ENCODE measurements at places on chromosomes 5 and 9. TPM values are rescaled to one million over a fixed set of nuclear protein-coding genes. Genes with fewer than 3 reads are reported as not detected.
A peak's percentile ranks its signal among the peaks of the same experiment; 100 is the strongest.

The SKIC3 gene
- 55.8 TPM for total RNA-seq

GRCh38 chr9:115130176-115130575, 12.2 kb upstream of the TNC start:
- DNase-seq: no peak

DNA sequence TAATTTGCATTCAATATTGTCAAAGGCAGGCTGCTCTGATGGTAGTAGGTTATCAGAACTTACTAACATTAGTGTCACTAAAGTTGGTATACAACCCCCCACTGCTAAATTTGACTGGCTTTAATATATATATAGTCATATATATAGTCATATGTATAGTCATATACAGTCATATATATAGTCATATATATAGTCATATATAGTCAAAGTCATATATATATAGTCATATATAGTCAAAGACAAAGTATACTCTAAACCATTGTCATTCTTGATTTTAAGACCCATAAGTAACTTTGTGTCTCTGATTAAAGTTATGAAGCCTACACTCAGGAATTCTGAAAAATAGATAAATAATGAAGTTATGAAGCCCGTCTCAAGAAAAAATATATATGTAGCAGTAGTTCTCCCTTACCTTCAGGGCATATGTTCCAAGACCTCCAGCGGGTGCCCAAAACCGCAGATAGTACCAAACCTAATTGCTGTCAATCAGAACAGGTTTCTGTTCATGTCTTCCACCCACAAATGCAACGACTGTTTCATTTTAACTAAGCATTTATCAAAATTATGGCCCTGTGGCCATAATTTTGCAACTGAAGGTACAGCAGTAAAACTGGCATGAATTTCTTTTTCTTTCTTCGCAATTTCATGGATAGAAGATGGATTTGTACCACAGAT, 40.1 kb downstream of the TRPM6 start:
- DNase-seq: no peak

DNA sequence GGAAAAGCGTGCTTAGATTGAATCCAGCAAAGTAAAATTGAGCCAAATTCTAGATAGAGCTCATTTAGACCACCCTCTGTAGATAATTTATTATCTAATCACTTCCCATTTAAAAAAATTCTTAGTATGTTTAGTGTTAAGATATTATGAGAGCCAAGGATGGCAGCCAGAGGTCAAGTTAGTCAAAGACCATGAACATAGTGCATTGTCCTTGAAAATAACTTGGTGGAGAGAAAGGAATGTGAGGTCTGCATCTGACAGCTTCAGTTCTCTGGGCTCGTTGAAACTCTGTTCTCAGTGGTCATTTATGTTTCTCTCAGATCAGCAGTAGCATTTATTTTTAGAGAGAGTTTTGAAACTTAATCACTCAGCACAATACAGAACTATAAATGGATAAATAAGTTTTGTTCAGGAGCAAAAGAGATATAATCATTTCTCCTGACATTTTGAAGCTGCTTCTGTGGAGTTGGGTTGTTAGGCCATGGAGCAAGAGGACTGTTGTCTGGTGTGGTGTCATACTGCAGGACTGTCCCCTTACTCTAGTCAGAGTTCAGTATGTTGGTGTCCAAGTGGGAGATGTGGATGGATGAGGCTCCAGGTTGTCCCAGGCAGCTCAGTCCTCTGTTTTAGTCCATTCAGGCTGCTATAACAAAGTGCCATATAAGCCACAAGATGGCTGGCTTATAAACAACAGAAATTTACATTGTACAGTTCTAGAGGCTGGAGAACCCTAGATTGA, 337.7 kb downstream of the FBXL7 start:
- no peak for DNase-seq

GRCh38 chr9:125902214-125902613, 155.0 kb downstream of the PBX3 start:
- DNase-seq: no peak

The SPINK13 gene
- not detected for total RNA-seq

DNA sequence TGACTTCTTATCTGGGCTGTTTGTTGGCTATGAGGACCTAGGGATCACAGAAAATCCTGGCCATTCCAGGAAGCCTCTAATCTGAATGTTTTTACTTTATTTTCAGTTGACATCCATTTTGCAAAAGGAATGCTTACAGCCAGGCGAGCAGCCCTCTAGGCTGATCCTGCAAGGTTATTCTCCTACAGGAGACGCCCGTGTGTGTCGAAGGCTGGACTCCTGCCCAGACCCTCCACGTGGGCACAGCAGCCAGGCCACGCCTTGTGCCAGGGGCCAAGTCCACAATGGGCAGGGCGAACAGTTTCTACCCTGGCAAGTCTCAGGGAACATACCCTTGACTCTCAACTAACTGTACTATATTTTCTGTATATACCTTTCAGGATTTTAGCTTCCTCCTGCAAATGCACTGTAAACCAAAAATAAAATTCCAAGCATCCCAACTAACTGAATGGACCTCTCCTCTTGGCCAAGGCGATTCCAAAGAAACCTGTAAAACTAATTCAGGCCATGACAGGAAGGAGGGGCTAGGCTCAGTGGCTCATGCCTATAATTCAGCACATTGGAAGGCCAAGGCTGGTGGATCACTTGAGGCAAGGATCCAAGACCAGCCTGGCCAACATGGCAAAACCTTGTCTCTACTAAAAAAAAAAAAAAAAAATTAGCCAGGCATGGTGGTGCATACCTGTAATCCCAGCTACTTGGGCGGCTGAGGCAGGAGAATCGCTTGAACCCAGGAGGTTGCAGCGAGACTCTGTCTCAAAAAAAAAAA, 5.7 kb downstream of the CMBL start:
- DNase-seq: peak; percentile 84

DNA sequence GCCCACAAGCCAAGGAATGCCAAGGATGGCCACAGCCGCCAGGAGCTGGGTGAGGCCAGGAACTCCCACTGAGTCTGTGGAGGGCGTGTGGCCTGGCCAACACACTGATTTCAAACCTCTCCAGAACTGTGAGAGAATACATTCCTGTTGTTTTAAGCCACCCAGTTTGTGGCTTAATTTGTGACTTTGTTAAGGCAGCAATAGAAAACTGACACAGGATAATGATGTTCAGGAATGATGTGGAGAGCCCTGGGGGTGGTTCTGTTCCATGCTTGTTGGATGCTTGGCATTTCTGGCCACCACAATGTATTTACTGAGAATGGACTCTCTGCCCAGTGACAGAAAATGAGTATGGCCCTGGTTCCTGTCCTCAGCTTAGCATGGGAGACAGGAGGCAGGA, 82.8 kb downstream of the DAP start:
- no peak for DNase-seq

DNA sequence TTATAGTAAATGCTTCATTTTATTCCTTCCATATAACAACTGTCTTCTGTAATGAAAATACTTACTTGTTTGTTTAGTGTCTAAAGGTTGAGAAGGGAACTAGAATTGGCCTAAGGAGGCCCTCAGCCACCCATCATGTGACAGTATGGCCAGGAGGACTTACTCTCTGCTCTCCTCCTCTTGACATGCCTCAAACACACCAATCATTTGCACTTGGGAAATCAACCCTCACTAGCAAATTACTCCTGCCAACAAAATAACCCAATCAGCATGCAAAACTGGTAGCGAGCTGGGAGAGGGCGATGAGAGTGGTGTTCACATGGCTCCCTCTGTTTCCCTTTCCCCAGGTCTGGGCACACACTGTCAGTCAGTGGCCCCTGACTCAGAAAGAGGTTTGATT, 58.6 kb upstream of the MEF2C start:
- no peak for DNase-seq

DNA sequence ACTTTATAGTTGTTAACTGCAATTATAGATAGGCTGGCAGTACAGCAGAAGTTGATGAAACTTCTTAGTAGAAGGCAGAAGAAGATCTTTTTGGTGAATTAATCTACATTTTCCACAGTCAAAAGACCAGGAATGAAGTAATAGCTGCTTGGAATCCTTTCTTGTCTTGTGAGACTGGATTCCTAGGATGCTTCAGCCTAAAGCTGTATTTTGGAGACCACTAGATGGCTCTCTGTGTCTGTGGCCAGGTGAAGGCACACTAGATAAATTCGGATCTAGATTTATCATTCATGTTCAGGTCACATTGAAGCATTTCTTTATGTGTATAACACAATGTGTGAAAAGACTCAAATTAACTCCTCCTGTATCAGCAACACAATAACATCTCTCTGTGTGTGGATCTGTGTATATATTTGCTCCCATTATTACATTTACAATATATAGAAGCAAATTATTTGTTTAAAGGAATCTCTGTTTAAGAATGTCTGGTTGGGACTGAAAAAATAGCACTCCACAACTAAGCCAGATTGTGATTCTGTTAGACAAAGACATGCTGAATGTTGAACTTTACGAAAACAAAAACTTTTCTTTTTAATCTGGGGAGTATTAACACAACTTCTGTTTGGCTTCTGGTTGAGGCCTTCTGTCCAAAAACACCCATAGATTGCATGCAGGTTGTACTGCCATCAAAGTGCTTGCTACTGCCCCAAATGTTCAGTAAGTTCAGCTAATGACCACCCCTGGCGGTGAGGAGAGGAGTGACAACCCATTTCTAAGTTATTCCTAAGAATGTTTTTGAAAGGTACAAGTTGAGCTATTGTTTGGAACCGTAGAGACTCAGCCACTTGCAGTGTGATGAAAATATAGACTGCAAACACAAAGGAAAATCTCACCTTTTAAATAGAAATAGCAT, 10.6 kb downstream of the GRIN3A start:
- no peak for DNase-seq

GRCh38 chr5:116989995-116990394, 415.4 kb upstream of the SEMA6A start:
- DNase-seq: no peak

DNA sequence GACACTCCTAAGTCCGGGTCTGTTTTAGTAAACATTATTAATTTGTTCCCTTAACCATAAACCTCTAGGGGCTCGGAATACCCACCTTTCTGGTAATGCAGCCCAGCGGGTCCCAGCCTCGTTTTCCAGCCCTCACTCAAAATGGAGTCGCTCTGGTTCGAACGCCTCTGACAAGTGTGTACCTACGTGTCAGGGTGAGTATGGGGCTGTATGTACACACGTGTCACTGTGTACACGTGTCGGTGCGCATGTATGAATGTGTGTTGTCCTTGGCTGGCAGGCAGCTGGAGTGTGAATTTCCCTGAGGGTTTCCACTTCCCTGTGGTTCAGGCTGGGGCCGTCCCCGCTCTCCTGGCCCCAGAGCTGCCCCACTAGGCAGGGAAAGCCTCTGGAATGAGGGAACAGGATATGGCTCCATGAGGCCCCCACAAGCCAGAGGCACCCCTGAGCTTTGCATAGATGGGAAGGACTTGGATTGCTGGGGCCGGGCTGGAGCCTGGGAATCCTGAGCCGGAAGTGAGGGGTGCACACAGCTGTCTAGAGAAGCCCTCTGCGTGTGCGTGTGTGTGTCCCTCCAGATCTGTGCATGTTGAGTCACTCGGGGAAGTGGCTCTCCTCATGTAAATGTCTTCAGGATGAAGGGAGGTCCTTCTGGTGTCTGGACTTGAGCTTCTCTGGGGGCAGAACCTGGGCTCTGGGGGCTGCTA, 160.8 kb upstream of the IER5L start:
- no peak for DNase-seq

The IL5 gene
- total RNA-seq: not detected

DNA sequence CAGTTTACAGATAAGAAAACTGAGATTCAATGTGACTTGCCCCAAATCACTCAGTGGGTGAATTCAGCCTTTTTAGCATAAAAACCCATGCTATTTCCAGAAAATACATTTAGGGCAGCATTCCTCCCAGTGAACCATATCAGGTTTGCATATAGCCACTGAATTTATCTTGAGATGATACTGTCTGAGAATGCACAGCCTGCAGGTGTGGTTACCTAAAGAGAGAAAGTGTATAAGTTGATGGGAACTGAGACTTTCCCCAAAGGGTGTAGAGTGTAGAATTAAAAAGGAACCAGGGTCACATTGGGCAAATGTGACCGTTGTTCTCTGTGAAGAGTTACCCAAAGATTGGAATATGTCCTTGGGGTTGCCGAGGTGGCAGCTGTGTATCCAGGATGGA, 100.0 kb upstream of the PIK3R1 start:
- DNase-seq: no peak

GRCh38 chr9:95736891-95737522, 138.5 kb upstream of the ERCC6L2 start:
- no peak for DNase-seq

DNA sequence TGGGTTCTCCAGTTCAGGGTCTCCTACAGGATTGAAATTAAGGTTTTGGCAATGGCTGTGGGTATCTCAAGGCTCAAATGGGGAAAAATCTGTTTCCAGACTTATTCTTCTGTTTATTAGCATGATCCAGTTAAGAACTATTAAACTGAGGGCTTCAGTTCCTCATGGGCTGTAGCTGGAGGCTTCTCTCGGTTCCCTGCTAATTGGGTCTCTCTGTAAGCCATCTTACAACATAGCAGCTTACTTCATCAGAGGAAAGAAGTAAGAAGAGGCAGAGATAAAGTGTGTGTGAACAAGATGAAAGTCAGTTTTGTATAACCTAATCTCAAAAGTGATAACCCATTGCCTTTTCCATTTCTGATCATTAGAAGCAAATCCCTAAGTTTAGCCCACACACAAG, 391.9 kb downstream of the PSAT1 start:
- no peak for DNase-seq
